NCI-H226 (cell line): ENCODE measurements at places on chromosomes 1 and 21.

DNA sequence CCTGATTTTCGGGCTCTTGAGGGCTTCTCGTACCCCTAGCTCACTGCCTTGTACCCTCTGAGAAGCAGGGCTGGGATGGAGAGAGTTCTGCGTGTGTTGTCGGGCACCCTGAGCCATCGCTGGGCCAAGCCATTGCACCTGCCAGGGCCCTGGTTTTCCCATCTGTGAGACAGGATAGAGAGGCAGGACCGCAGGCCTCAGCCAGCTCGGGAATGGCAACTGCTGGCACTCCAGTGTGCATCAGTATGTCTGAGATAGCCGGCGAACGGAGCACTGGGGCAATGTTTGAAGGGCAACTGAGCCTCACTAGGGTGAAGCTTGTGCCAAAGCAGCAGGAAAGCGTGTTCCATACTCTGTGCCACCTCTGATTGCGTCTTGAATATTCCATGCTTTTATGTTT is 66.9 kb downstream of the TENT5C start:
- no peak for DNase-seq

GRCh38 chr1:203163891-203164635 is 11.6 kb downstream of the MYBPH start:
- DNase-seq = no peak

DNA sequence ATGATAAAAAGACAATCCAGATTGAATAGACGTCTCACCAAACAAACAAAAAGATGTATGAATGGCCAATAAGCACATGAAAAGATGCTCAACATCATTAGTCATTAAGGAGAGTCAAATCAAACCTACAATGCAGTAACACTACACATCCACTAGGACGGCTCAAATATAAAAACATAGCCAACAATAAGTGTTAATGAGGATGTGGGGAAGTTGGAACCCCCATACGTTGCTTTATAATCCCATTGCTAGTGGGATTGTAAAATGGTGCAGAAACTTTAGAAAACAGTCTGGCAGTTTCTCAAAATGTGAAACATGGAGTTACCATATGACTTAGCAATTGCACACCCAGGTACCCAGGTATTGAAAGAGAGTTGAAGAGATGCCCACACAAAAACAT is 14.7 kb upstream of the IL24 start:
- no peak for DNase-seq

- DNase-seq = no peak
These were observed 42.5 kb downstream of the GPR88 start for GRCh38 chr1:100580446-100580845.
